ENCODE measurements at places on chromosomes 3 and 15.
A peak's percentile ranks its signal among the peaks of the same experiment; 100 is the strongest.

- DNase-seq: no peak
Measured at GRCh38 chr3:35241236-35241635, 398.1 kb upstream of the ARPP21 start.

GRCh38 chr15:91694131-91694830, 159.2 kb upstream of the SLCO3A1 start:
- no peak for DNase-seq

- DNase-seq: no peak
Measured at GRCh38 chr15:79172032-79172481, 81.5 kb upstream of the RASGRF1 start.

GRCh38 chr3:155906900-155907299, 36.5 kb downstream of the GMPS start:
- no peak for DNase-seq

GRCh38 chr3:54882129-54882833, 45.6 kb downstream of the LRTM1 start:
- no peak for DNase-seq

DNA sequence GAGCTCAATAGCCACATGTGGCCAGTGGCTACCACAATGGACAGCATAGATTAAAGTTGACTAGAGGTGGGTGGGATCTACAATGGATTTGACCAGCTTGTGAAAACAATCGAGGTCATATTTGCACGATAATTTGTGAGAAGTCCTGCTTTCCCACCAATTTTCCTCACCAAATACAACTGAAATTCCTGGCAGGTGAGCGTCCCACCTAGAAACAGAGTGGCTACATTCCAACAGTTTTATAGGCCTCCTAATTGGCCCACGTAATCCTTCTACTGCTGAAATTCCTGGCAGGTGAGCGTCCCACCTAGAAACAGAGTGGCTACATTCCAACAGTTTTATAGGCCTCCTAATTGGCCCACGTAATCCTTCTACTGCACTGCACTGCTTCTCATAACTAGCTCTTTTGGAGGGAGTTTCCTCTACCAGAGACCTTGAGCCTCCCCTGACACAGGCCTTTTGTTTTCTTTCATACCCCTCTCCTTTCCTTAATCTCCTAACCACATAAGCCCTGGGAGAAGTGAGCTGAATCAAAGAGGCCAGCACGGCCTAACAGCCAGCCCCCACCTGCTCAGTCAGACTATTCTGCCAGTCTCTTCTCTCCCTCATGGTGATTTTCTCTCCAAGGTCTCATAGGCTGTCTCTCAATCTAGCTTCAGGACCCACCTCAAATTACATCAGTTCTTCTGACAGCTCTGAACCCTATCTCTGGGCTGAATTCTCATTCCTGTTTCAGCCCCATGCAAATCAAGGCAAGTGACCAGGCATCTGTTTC, 80.2 kb downstream of the BFSP2 start:
- DNase-seq: peak; percentile 47

GRCh38 chr3:11213810-11214450, 58.3 kb upstream of the ATG7 start:
- DNase-seq: no peak

DNA sequence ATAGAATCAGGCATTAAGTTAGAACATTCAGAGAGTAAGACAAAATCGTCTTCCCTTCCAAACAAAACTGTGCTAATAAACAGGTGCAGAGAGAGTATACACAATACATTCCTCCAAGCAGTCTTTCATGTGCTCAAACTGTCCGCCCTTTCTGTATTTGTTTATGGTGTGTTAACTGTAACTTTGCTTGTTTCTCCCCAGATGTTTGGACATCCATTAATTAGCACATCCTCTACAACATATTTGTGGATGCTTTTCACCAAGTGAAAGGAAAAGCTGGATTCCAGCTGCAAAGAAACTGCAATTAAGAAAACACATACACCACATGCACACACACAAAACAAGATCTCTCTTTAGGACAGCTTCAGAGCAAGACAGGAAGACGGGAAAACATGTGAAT, 912.6 kb downstream of the NTRK3 start:
- no peak for DNase-seq

- DNase-seq: no peak
Measured at GRCh38 chr3:122578069-122578740, 755 bp downstream of the PARP15 start.

- DNase-seq: peak; percentile 60
Measured at GRCh38 chr3:44954962-44955361, 21.0 kb downstream of the ZDHHC3 start.

DNA sequence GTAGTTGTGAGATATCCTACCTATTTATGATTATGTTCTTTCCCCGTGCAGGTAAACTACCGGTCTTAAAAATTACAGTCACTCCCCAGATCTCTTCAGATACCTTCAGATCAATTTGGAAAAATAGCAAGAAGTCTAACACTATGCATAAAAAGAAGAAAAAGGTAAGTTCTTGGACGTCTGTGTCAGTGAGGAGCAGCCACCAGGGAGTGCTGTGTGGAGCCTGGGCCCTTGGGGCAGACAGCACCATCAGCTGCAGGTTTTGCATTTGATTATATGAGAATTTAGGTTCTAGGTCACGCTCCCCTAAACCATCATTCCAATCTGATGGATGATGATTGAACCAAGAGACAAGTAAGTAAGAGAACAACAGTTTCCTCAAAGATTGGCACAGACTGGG, 8.9 kb upstream of the RNF7 start:
- no peak for DNase-seq

DNA sequence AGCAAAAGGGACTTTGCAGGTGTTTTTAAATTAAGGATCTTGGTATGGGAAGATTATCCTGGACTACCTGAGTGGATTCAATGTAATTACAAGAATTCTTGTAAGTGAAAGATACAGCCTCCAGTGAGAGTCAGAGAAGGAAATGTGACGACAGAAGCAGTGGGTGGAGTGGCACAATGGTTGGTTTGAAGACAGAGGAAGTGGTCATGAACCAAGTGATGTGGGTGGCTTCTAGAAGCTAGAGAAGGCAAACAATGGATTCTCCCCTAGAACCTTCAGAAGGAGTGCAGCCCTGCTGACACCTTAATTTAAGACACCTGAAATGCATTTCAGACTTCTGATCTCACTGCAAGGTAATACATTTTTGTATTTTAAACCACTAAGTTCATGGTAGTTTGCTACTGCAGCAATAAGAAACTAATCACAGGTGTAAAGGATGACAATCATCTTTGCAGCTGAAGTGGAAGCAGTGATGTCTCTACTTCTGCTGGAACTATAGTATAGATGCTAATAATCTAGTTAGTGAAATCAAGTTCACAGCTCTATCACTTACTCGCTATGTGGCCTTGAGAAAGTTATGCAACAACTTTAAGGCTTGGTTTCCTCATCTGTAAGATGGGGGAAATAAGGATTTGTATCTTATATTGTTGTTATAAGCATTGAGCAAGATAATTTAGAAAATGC, 403.4 kb upstream of the SUCLG2 start:
- DNase-seq: no peak

DNA sequence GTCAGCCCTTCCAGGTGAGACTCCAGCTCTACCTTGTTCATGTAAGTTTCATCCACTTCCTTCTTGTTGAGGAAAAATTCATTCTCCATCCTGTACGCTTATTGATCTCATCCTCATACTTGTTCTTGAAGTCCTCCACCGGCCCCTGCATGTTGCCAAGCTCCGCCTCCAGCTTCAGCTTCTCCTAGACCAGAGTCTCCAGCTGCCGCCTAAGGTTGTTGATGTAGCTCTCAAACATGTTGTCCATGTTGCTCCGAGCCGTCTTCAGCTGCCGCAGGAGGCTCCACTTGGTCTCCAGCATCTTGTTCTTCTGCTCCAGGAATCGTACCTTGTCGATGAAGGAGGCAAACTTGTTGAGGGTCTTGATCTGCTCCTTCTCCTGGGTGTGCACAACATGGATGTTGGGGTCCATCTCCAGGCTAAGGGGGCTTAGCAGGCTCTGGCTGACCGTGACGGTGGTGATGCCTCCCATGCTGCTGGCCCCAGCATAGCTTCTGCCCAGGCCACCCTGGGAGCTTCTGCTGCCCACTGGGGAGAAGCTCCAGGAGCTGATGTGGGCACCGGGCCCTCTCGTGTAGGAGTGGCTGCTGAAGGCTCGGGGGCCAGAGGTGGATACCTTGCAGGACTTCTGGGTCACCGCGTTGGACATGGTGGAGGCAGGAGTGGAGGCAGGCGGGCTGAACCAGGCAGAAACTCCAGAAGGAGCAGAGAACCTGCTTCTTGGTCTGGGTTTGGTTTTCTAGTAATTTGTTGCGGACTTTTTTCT, 422.6 kb upstream of the ARPP21 start:
- no peak for DNase-seq

DNA sequence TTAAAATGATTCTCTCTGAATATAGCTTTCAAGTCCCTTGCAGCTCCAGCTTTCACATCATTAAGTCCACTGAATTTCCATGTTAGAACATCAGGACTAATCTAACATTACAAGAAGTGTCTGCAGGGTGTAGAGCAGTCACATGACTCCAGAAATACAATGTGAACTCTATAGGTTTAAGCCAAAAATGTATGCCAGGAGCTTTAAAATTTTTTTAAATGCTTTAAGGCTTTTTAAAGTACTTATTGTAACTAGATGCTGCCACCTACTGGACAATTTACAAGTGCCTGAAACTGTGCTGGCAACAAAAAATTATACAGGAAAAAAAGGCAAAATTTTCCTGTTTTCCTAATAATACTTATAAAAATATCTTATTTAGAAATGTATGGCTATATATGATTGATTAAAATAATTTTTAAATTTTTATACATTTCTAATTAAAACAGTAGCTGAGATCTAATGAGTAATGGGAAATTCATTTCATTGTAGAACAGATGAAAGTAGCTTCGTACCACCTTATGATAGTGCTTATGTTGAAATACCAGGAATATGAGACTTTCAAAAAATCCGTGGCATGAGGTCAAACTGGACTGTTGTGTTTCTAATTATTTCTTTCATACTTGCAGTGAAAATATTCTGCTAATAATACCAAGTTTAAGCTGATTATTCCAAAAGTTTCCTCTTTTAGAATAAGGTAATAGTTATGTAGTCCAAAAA, 25.7 kb downstream of the FSIP1 start:
- DNase-seq: no peak
